PC-9 (cell line): ENCODE measurements at places on chromosomes 6 and 20. TPM values are rescaled to one million over a fixed set of nuclear protein-coding genes. Genes with fewer than 3 reads are reported as not detected.

DNAH8 gene
- total RNA-seq, result not detected in 2 replicates

TTK gene
- total RNA-seq, result 28.7 and 40.3 TPM in 2 replicates

C20orf202 gene
- not detected in 2 replicates for total RNA-seq

BTN2A1 gene
- total RNA-seq, result 19.5 and 23.4 TPM in 2 replicates

MEI4 gene
- total RNA-seq, result not detected in 2 replicates

DPPA5 gene
- total RNA-seq, result not detected in 2 replicates

ALDH5A1 gene
- 19.1 and 21.2 TPM in 2 replicates for total RNA-seq

DNA sequence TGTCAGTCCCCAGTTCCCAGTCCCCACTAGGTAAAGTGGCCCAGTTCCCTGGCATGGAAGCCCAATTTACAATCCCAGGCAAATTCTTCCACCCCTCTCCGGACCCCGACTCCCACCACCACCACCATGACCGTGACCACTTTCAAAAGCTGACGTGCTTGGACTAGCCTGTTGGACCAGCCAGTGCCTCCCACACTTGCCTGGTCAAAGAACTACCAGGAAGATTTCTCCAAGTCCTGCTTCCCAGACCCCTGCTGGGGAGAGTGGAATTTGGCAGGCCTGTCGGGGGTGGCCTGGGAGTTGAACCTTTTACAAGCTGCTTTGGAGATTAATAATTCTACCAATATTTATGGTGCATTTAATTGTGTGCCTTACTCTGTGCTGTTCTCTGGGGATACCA is 1.4 kb upstream of the PTPRT start:
- DNase-seq, result no peak
- H3K4me3 ChIP-seq, result no peak overlapping the region
- no peaks in the 10 kb centered on the region for H3K4me1 ChIP-seq
- H3K27me3 ChIP-seq, result peaks cover 45% of the 10 kb centered on the region
- no peak overlapping the region for H3K27ac ChIP-seq
- no peaks in the 10 kb centered on the region for H3K36me3 ChIP-seq

DNA sequence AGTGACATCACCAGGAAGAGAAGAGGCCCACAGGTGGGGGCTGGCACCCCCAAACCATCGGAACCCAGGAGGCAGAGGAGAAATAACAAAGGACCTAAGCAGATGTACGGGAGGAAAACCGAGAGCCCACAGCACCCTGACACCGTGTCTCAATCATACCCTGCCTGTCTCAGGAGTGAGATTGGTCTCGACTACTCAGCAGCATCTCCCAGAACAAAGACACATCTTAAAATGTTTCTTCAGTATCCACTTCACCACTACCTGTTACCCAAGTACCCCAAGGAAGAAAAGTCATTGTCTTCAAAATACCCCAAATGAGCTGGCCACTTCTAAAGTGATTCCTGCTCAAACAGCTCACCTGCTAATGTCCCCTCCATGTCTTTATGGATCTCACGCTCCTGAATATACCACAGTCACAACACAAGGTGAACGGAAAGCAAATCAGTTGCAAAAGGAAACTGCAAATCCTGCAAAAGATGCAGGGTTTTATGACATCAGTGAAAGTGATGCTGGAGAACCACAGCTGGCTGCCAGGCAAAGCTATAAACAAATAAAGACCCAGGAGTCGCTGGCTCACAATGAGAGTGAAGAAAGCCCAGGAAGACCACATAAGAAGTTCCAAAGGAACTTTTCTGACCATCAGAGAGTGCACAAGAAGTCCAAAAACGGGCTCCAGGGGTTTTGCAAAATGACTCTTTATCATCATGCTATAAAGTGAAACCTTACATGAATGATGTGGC is 44.1 kb downstream of the PREX1 start:
- no peak for DNase-seq
- 0 out of 2 replicates have a peak, but pooled peaks cover 3% of the 10 kb centered on the region for H3K4me1 ChIP-seq
- no peaks in the 10 kb centered on the region for H3K36me3 ChIP-seq
- H3K27me3 ChIP-seq, result peaks cover 16% of the 10 kb centered on the region; the same call in 1 of the 2 replicates
- no peak overlapping the region for H3K4me3 ChIP-seq
- H3K27ac ChIP-seq, result no peak overlapping the region

DNA sequence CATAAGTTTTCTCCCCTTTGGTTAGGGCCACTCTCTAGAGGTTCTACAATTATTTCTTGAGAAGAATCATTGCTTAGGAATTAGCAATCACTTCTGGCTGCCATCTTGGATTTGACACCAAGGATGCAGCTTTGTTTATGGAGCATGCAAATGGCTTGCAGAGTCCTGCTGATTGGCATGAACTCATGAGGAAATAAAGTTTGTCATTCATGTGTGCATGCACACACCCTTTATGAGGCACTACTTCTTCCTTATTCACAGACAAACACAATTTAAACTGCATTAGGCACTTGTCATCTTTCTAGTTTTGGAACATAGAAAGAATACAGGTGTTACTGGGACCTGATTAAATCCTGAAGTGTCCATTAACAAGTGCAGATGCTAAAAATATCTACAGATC is 42.5 kb upstream of the HIVEP2 start:
- no peaks in the 10 kb centered on the region for H3K27me3 ChIP-seq
- H3K4me1 ChIP-seq, result no peaks in the 10 kb centered on the region
- H3K27ac ChIP-seq, result no peak overlapping the region
- DNase-seq, result no peak
- H3K36me3 ChIP-seq, result no peaks in the 10 kb centered on the region

GRCh38 chr6:16476861-16477260 is 238.5 kb downstream of the GMPR start:
- H3K36me3 ChIP-seq, result 0 out of 2 replicates have a peak, but pooled peaks cover 3% of the 10 kb centered on the region
- H3K4me3 ChIP-seq, result no peak overlapping the region
- H3K4me1 ChIP-seq, result peaks cover 13% of the 10 kb centered on the region; the same call in 1 of the 2 replicates
- no peaks in the 10 kb centered on the region for H3K27me3 ChIP-seq
- no peak overlapping the region for H3K27ac ChIP-seq

DNA sequence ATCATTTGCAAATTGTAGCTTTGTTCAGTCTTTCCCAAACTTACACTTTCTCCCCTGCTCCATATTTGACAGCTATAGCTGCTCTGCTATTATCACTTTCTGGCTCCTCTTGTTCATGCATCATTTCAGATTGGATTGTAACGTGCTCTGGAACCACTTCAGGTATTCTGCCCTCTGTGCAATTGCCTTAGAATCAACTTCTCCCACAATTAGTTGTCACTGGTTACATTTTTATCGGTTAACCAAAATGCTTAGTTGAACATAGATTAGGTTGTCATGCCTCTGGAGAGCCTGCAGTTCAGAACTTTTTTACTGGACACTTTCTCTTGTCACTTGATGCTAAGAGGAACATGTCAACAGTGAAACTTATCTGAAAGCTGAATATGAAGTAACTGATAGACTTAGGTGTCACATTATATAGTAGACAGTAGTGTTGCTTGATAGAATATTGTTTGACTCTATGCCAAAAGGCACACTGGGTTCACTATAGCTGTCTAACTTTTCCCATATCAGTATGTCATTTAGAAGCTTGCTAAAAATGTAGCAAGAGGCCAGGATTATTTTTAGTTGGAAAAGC is 127.7 kb upstream of the PTPRK start:
- H3K27me3 ChIP-seq, result no peaks in the 10 kb centered on the region
- H3K4me1 ChIP-seq, result peaks cover 8% of the 10 kb centered on the region; the same call in 1 of the 2 replicates
- no peak overlapping the region for H3K4me3 ChIP-seq
- DNase-seq, result no peak

GRCh38 chr6:115972679-115973078 is 88.0 kb downstream of the FRK start:
- H3K36me3 ChIP-seq, result no peaks in the 10 kb centered on the region
- no peaks in the 10 kb centered on the region for H3K4me1 ChIP-seq
- no peak for DNase-seq
- no peak overlapping the region for H3K27ac ChIP-seq

DNA sequence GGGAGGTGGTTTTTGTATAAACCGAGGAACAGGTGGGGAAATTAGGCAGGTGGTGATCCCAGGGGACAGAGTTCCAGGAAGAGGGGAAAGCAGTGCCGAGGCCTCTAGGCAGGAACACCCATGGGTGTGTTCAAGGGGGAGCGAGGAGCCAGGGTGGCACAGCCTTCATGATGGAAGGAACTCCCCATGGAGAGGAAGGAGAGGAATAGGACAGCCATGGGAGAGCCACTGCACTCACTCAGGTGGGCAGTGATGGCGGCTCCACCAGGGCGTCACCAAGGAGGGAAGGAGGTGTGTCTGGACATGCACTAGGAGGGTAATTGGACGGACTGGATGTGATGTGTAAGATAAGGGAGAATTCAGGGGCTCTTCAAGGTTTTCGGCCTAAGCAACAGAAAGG is 98.2 kb downstream of the THBS2 start:
- peaks cover 70% of the 10 kb centered on the region for H3K27me3 ChIP-seq
- no peaks in the 10 kb centered on the region for H3K36me3 ChIP-seq
- H3K4me1 ChIP-seq, result no peaks in the 10 kb centered on the region
- no peak for DNase-seq
- no peak overlapping the region for H3K4me3 ChIP-seq

GRCh38 chr6:129493354-129493902 is 216.5 kb downstream of the ARHGAP18 start:
- H3K27ac ChIP-seq, result peak overlapping the region; percentile 40
- H3K27me3 ChIP-seq, result no peaks in the 10 kb centered on the region
- H3K4me3 ChIP-seq, result no peak overlapping the region
- peak; percentile 75 for DNase-seq
- peaks cover 39% of the 10 kb centered on the region for H3K4me1 ChIP-seq

DNA sequence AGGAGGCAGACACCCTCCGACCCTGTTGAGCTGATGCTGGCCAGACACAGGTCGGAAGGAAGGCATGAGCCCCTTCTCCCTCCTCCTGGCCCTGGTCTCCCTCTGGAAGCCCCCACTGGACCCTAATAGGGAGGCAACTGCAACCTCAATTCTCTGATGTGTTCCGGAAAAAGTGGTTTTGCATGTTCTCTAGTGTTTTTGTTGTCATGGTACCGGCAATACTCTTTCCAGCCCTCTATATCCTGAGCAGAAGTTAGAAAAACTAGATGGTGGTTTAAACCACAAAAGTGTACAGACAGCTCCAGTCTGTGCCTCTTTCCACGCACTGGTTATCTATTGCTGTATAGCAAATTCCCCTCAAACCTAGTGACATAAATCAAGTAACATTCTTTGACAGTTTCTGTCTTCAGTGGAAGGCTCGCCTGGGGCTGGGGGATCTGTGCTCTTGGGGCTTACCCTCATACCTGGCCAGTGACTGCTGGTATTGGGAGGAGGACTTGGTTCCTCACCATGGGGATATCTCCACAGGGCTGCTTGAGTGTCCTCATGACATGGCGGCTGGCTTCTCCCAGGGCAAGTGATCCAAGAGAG is 37.0 kb downstream of the SYTL3 start:
- H3K27me3 ChIP-seq, result no peaks in the 10 kb centered on the region
- H3K36me3 ChIP-seq, result no peaks in the 10 kb centered on the region
- no peak overlapping the region for H3K4me3 ChIP-seq

DNA sequence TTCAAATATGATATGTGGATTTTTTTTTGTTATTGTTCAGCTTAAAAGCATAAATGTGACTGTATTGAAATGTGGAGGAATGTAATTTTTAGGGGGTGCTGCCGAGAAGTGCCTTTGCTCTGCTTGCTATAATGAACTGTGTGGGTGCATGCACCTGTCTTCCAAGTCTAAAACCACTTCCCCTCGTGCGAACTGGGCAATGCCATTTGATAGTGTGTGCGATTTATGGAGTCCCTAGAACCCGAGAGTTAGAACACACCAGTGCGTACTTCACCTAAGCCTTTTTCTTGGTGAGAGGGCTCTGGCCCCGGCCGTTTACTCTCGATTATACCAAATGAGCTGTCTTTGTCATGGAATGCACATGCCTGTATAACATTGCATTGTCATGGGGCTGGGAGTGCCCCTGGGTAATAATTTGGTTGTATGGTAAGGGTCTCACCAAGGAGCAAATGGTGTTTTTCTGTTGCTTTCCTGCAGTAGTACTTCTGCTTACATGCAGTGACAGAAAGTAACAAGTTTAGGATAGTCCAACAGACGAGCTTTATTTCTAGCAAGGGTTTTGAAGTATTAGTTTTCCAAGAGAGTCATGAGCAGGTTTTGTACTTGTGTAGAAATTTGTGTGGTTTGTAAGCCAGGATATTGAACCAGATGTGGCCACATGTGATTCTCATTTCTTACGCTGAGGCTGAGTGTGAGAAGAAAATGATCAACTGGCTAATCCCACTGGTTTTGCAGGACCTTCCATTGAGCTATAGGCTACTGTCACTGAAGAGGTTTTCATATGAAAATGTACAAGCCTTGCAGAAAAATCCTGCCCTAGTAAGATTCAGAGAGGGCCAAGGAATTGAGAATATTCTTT is 172.4 kb downstream of the DTNBP1 start:
- H3K27me3 ChIP-seq, result no peaks in the 10 kb centered on the region
- H3K36me3 ChIP-seq, result no peaks in the 10 kb centered on the region
- DNase-seq, result no peak
- H3K4me3 ChIP-seq, result no peak overlapping the region
- no peak overlapping the region for H3K27ac ChIP-seq
- H3K4me1 ChIP-seq, result peaks cover 9% of the 10 kb centered on the region

DNA sequence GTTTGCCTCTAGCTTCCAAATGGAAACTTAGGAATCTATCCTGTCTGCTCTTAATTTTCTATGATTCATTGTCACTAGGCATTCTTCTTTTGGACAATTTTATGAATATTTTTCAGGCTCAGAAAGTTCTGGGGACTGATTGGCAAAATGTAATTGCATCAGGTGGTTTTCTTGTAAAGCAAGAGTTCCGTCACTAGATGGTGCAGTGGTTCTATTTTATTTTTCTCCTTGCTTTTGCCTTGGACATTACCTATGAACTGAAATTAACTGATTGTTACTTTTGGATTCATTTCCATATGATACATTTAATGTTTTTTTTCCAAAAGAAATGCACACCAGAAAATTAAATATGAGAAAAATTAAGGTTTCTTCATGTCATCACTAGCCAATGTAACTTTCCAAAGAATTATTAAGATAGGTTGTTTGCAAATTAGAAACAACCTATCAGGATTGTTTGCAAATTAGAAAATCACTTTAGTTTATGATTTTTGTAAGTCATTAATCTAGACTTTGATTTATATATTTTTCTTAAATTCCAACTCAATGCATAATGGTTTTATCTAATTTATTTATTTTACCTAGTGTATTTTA is 48.0 kb downstream of the TMEM170B start:
- H3K4me3 ChIP-seq, result no peak overlapping the region
- H3K36me3 ChIP-seq, result no peaks in the 10 kb centered on the region
- H3K4me1 ChIP-seq, result peaks cover 14% of the 10 kb centered on the region
- no peaks in the 10 kb centered on the region for H3K27me3 ChIP-seq
- peak; percentile 18 for DNase-seq
- H3K27ac ChIP-seq, result no peak overlapping the region

DNA sequence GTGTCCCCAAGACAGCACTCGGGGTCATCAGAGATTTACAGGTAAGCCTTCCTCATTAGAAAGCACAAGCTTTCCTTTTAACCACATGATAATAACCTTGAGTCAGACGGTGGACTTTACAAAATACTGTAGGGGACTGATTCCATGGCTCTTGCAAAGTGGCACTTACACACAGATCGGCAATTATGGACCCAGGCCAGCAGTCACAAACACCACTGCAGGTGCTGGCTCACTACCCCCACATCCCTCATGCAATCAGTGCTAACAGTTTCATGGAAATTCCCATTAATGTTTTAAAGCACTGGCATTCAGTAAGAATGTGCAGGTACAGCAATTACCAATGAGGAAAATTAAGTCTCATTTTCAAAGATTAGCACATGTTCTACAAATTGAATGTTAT is 516.5 kb downstream of the PRKN start:
- H3K4me1 ChIP-seq, result no peaks in the 10 kb centered on the region
- H3K27ac ChIP-seq, result no peak overlapping the region
- H3K27me3 ChIP-seq, result no peaks in the 10 kb centered on the region
- H3K36me3 ChIP-seq, result no peaks in the 10 kb centered on the region
- DNase-seq, result no peak
- no peak overlapping the region for H3K4me3 ChIP-seq

GRCh38 chr6:52381249-52381648 is 19.3 kb downstream of the PAQR8 start:
- H3K36me3 ChIP-seq, result no peaks in the 10 kb centered on the region
- H3K27ac ChIP-seq, result no peak overlapping the region
- no peak overlapping the region for H3K4me3 ChIP-seq
- no peaks in the 10 kb centered on the region for H3K27me3 ChIP-seq
- DNase-seq, result no peak
